ENCODE measurements at places on chromosomes 4 and X.

- no peak for DNase-seq
Measured at GRCh38 chr4:81601358-81601694, 129.6 kb upstream of the RASGEF1B start.

GRCh38 chrX:118205421-118206395, 89.1 kb upstream of the KLHL13 start:
- no peak for DNase-seq

- DNase-seq: no peak
Measured at GRCh38 chrX:153944140-153944799, at the start of gene RENBP. TSS of gene RENBP (minus strand) at chrX:153944643. CDS start at chrX:153944610, 33 bp downstream.

- DNase-seq: no peak
Measured at GRCh38 chr4:179836179-179837075, 2394.2 kb upstream of the AGA start.

DNA sequence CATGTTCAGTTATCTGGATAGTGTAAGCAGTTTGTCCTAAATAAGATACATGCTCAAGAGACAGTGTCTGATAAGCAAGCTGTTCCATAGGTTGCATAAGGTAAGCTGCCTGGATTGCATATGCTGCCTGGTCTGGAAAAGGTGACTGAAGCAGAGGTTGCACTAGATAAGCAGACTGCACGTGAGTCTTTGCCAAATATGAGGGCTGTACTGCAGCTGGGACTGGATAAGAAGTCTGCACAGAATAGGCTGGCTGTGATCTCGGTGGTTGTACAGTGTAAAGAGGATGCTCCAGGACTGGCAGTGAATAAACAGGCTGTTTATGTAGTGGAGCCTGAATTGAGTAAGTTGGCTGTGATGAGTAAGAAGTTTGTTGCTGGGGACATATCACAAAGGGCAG, 68.9 kb downstream of the WNK3 start:
- DNase-seq: no peak

DNA sequence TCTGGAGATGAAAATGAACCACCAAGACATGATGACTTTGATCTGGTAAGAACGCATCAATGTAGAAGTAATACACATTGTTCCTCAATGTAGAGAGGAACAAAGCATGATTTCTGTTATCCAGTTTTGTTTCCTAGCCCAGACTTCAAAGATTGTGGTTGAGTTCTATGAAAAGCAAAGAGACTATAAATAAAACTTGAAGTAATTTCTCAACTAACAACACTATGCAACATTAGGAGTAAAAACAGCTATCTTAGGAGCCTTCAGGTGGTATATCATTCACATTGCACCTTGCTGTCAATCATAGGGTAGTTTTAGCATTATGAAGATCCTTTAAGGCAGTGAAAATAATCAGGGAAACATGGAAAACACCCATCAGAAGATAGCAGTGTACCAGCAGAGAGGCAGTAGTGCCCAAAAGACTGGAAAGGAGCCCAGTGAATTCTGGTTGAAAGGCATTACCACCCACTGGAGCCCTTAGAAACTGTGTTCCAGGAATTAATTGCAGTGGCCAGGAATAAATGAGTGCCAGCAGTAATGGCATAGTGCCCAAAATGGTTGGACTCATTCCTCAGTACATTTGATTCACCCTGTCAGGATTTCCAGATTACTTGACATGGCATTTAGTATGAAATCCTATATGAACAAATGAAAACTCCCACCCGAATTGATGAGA, 300.7 kb upstream of the CXXC4 start:
- DNase-seq: no peak

Measured in HS-27A (cell line).